Trophoblast cell (in vitro differentiated cells and primary cell): ENCODE measurements at places on chromosomes 5 and 9.

DNA sequence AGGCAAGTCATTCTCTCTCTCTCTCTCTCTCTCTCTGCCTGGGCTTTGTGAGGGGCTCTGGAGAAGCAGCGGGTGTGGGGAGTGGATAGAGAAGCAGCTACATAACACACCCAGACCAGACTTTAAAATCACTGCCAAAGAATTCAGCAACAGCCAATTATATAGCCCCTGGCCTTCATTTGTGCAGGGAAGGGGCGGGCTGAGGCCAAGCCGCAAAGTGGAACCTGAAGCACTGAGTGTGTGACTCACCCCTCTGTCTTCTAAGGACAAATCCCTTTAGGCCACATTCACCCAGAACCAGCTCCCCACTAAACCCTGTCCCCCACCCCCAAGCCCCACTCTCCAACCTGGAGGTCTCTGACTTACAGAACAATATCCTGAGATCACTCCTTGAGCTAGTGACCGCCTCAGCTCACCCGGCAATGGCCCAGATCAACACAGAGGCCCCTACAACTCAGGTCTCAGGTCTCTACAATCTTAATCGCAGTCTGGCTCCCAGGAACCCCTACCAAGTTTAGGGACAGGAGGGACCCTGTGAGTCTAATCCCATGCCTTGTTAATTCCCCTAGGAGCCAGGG, 6.0 kb downstream of the B4GALT1 start:
- peaks cover 62% of the 10 kb centered on the region for H3K4me1 ChIP-seq
- no peak overlapping the region for H3K4me3 ChIP-seq
- peak overlapping the region; percentile 100 for H3K27ac ChIP-seq
- DNase-seq = peak; percentile 87

DNA sequence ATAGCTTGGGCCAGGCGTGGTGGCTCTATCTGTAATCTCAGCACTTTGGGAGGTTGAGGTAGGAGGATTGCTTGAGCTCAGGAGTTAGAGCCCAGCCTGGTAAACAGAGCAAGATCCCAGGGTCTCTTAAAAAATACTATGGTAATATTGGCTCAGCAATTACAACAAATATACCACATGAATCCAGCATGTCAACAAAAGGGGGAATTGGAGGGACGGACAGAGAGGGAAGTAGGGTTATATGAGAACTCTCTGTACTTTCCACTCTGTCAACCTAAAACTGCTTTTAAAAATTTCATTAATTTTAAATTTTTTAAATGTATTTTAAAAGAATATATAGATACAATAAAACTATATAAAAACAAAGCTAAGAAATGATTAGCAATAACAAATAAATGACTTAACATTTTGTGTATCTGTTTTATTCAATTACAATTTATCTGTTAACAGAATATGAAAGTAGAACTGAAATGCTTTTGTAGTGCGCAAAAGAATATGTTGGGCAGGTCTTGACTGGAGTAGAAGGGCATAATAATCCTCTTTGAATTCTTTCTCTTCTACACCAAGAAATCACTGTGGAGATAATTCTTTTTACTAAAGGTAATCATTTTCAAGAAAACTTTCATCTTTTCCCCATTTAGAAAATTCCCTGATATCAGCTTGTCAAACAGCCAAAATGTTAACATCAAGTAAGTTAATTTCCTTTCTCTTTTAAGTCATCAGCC, 12.9 kb upstream of the CDC42SE2 start:
- H3K36me3 ChIP-seq = no peaks in the 10 kb centered on the region
- no peaks in the 10 kb centered on the region for H3K27me3 ChIP-seq
- no peak overlapping the region for H3K4me3 ChIP-seq

DNA sequence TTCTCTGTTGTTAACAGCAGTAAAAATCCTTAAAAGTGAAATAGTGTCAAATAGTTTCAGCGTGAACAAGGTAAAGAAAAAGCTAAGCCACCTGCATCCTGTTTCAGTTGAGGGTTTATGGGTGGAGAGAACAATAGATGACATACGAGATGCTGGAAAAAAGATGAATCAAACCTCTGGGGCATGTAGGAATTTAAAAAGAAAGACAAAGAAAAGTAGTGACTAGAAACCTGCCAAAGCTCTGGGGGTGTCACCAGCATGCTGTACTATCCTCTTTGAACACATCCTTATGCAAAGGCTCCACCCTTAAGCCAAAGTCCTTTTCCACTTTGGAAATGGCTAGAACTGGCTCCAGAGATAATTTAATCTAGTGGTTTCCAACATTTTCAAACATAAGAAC, 22.2 kb downstream of the SCAI start:
- no peaks in the 10 kb centered on the region for H3K27me3 ChIP-seq
- H3K4me1 ChIP-seq = no peaks in the 10 kb centered on the region
- DNase-seq = no peak
- H3K36me3 ChIP-seq = no peaks in the 10 kb centered on the region
- no peak overlapping the region for H3K4me3 ChIP-seq

- peaks cover 5% of the 10 kb centered on the region for H3K4me1 ChIP-seq
- H3K27me3 ChIP-seq = no peaks in the 10 kb centered on the region
- H3K36me3 ChIP-seq = no peaks in the 10 kb centered on the region
- no peak overlapping the region for H3K4me3 ChIP-seq
- no peak overlapping the region for H3K27ac ChIP-seq
These were observed 13.4 kb upstream of the GRHPR start for GRCh38 chr9:37408933-37409710.

DNA sequence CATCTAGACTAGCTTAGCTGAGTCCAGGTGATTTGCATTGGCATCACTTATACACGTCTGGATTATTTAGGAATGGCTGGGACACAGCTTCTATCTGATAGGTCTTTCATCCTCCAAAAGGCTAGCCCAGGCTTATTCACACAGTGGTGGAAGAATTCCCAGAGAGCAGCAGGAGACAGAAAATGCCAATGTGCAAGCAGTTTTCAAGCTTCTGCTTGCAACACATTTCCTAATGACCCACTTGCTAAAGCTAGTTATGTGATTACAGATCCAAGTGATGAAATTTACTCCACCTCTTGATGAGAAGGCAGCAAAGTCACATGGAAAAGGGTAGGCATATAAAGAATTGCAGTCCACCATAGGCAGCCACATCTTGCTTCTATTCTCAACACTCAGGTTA, 44.2 kb upstream of the MAST4 start:
- peak; percentile 49 for DNase-seq
- no peak overlapping the region for H3K27ac ChIP-seq
- peaks cover 5% of the 10 kb centered on the region for H3K4me1 ChIP-seq
- no peak overlapping the region for H3K4me3 ChIP-seq

DNA sequence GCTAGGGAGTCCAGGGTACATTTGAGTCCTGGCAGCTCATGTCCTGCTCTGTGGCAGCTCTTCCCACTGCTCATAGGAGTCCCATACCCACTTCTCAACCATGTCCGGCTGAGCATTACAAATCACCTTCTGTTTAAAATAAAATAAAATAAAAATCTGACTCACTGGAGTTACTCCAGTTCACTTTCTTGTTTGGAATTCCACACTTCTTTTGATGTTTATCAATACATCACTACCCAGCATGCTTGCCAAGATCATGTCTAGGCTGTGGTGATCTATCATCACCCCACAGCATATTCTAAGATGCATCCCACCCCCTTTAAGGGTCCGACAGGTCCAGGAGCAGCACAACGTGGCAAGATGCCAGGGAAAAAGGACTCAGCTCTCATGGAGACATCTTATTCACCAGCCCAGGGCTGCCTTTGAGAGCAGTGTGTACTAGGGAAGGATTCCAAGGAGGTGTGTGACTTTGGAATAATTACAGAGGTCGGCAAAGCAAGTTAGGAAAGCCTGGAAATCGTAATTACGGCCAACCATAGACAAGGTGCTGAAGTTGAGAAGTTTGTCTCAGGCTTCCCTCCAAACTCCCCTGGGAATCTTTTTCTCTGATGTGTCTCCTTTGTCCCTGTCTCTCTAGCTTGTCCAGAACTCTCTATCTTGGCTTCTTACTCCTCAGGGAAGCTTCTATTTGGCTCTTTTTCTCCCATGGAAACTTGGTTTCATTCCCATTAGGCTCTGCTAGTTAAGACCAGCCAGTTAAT, 111.4 kb upstream of the SLC1A3 start:
- no peaks in the 10 kb centered on the region for H3K27me3 ChIP-seq
- DNase-seq = no peak
- H3K4me1 ChIP-seq = no peaks in the 10 kb centered on the region
- H3K4me3 ChIP-seq = no peak overlapping the region
- H3K27ac ChIP-seq = no peak overlapping the region
- no peaks in the 10 kb centered on the region for H3K36me3 ChIP-seq

- peak; percentile 11 for DNase-seq
- H3K27ac ChIP-seq = no peak overlapping the region
- no peaks in the 10 kb centered on the region for H3K36me3 ChIP-seq
- no peaks in the 10 kb centered on the region for H3K27me3 ChIP-seq
- H3K4me3 ChIP-seq = no peak overlapping the region
These were observed 76.5 kb downstream of the KCTD16 start for GRCh38 chr5:144247131-144247530.

GRCh38 chr5:179270581-179271427, 74.5 kb downstream of the ADAMTS2 start:
- H3K4me3 ChIP-seq = no peak overlapping the region
- no peak for DNase-seq
- peaks cover 64% of the 10 kb centered on the region for H3K4me1 ChIP-seq
- no peaks in the 10 kb centered on the region for H3K27me3 ChIP-seq
- H3K27ac ChIP-seq = peak overlapping the region; percentile 22
- peaks cover 9% of the 10 kb centered on the region for H3K36me3 ChIP-seq

- H3K36me3 ChIP-seq = peaks cover 4% of the 10 kb centered on the region
- no peak overlapping the region for H3K4me3 ChIP-seq
- H3K27ac ChIP-seq = peak overlapping the region; percentile 45
- H3K27me3 ChIP-seq = no peaks in the 10 kb centered on the region
- DNase-seq = no peak
These were observed 6.8 kb downstream of the ZNF608 start for GRCh38 chr5:124739634-124740025.

DNA sequence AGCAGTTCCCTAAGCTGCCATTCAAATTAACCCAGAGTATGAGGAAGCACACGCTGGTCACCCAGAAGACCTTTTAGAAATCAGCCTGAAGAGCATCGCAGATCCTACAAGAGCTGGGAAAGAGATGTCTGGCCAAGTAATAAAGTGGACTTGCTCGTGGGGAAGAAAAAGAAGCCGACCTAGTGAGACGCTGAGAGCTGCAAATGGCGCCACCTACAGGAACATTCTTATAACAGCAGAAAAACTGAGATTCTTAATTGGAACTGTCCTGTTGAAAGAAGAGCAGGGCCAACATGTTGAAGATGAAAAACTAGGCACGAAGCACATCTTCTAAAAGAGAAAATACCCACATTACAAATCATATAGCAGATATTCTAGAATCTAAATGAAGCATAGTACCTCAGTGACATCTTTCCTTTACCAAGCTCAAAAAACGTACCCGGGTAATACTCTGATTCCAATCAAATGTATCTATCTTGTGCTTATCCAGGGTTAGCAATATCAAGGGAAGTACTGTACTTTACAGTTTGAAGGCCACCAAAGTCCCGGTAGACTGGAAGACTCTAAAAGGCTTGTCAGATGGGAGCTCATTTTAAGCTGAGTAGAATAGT, 3.9 kb upstream of the GNAQ start:
- H3K4me3 ChIP-seq = no peak overlapping the region
- H3K36me3 ChIP-seq = no peaks in the 10 kb centered on the region
- DNase-seq = peak; percentile 92
- no peak overlapping the region for H3K27ac ChIP-seq
- no peaks in the 10 kb centered on the region for H3K27me3 ChIP-seq

DNA sequence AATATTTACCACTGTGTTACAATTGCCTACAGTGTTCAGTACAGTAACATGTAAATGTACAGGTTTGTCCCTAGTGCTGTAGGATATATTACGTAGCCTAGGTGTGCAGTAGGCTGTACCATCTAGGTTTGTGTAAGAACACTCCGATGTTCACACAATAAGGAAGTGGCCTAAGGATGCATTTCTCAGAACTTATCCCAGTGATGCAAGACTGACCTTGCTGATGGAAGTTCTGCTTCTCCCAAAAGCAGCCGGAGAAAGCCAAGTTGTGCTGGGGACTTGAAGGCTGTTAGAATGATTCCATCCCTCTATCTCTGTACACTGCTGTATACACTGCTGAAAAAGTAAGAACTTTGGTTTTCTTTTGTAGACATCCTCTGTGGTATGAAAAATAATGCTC, 21.6 kb downstream of the NEUROG1 start:
- H3K27me3 ChIP-seq = peaks cover 9% of the 10 kb centered on the region
- H3K36me3 ChIP-seq = no peaks in the 10 kb centered on the region
- no peak overlapping the region for H3K4me3 ChIP-seq
- no peak for DNase-seq
- no peaks in the 10 kb centered on the region for H3K4me1 ChIP-seq

- H3K4me1 ChIP-seq = peaks cover 14% of the 10 kb centered on the region
- H3K27ac ChIP-seq = no peak overlapping the region
- no peaks in the 10 kb centered on the region for H3K36me3 ChIP-seq
- H3K4me3 ChIP-seq = no peak overlapping the region
These were observed 62.3 kb upstream of the TNFAIP8 start for GRCh38 chr5:119293516-119293829.

- no peak overlapping the region for H3K4me3 ChIP-seq
- no peak overlapping the region for H3K27ac ChIP-seq
- no peaks in the 10 kb centered on the region for H3K36me3 ChIP-seq
- H3K4me1 ChIP-seq = peaks cover 4% of the 10 kb centered on the region
- DNase-seq = no peak
- H3K27me3 ChIP-seq = no peaks in the 10 kb centered on the region
These were observed 636.7 kb downstream of the NR2F1-AS1 start for GRCh38 chr5:92944337-92944736.

DNA sequence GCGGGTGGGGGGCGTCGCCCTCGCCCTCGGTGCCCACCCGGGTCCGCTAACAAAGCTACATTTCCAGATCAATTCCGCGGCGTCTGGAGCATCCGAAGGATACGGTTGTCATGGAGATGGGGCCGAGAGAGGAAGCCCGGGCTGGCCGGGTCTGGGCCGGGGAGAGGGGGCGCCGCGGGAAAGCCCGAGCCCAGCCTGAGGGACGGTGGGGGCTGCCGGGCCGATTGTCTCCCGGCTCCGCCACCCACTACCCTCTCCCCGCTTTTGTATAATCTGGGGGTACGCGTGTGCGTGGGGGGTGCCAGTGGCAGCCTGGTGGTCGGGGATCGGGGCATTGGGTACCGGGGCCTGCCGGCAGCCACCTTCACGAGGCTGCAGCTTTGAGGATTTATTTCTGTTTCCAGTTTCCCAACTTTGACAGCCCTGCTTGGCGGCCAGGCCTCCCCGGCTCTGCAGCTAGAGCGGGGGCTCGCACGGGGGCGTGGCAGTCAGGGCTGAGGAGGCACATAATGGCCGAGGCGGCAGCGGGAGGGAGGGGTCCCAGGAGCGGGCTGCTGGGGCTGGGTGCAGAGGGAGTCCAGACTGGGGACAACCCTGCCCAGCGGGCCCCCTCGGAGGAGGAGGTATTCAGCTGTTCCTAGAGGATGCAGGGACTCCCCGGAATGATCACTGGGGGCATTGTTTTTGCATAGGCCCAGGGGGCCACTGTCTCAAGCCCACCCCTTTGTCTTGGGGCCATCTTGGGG, 626 bp downstream of the PSD2 start:
- peaks cover 56% of the 10 kb centered on the region for H3K27me3 ChIP-seq
- no peak for DNase-seq
- no peak overlapping the region for H3K27ac ChIP-seq
- no peaks in the 10 kb centered on the region for H3K36me3 ChIP-seq
- no peak overlapping the region for H3K4me3 ChIP-seq
- H3K4me1 ChIP-seq = no peaks in the 10 kb centered on the region
